ENCODE measurements at places on chromosomes 7 and 10.

GRCh38 chr10:68470300-68470699, 1.5 kb downstream of the DNA2 start:
- DNase-seq, result no peak

- DNase-seq, result no peak
These were observed 63.1 kb upstream of the ATP6V0A4 start for GRCh38 chr7:138861051-138861450.

DNA sequence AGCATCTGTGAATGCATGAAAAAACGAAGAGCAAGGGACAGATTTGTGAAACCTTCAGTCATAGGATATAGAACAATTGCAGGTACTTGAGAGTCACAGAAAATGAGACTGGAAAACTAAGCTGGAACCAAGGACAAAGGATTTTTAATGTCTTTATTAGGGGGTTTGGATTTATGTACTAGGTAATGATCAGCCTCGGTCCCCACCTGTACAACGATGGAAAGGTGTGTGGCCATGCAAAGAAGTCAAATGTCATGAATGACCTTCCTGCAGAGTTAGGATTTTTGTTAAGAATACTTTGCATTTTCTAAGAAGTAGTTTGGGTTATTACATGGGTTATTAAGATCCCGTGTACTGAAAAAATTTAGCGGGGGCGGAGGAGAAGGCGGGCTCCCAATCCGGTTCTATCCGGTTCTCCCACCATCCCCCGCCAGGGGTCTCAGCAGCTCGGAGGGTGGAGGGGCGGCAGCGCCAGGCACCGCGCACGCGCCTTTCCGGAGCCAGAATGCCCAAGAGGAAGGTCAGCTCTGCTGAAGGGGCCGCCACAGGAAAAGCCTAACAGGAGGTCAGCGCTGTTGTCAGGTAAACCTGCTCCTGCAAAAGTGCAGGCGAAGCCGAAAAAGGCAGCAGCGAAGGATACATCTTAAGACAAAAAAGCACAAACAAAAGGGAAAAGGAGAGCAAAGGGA, 327.5 kb upstream of the PLXDC2 start:
- no peak for DNase-seq

GRCh38 chr7:4017785-4018184, 664.3 kb upstream of the FOXK1 start:
- DNase-seq, result no peak

GRCh38 chr7:114375907-114376306, 38.7 kb upstream of the FOXP2 start:
- no peak for DNase-seq
